ENCODE measurements at places on chromosomes 12 and 14.

GRCh38 chr12:30823156-30823699 is 68.5 kb upstream of the CAPRIN2 start:
- no peak for DNase-seq

DNA sequence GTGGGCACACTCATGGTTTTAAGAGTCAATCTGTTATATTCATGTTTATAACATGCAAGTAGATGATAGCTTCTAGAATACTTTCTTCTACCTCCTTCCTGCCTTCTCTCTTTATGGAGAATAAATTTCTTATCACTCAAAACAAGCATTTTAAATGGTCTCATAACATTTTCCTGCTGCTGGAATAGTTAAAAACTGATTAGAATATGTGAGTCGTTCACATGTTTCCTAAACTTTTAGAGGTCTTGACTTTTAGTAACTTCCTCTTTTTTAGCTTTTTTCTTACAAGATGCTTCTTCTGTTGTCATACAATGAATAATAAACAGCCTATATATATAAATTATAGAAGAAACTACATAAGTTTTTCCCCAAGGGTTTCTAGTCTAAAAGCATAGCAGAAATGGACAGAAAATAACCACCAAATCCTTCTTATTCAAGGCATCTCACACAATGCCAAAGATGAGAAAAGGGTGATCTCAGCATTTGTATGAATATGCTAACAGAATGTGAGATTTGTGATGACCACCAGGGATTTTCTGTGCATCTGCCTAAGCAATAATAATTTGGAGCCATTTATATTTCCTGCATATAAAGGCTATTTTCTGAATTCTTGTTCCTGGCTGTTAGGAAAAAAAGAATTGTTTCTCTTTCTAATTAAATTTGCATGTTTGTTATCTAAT is 127.8 kb downstream of the DAAM1 start:
- DNase-seq: no peak

GRCh38 chr14:65318636-65319506 is 93.7 kb upstream of the FUT8 start:
- no peak for DNase-seq

DNA sequence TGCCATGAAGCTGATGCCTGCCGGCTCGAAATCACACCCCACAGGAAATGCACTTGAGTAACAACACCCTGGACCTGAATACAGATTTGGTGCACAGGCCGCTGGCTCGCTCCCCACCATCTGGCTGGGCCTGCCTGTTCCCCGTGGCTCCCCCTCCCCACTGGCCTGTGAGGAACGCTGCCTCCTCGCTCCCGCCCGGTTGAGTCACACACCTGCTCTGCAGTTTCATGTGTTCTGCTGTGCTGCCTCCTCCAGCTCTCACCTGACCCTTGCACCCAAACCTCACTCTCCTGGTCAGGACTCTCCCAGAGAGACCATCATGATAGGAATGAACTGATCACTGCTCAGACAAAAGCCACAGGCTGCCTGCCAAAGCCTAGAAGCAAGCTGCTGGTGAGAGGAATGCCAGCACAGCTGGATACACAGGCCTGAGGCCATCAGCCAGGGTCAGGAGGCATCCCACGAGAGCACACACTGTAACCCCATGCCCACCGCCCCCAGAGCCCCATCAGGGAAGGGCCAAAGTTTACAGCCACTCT is 3.8 kb upstream of the SIVA1 start:
- no peak for DNase-seq

DNA sequence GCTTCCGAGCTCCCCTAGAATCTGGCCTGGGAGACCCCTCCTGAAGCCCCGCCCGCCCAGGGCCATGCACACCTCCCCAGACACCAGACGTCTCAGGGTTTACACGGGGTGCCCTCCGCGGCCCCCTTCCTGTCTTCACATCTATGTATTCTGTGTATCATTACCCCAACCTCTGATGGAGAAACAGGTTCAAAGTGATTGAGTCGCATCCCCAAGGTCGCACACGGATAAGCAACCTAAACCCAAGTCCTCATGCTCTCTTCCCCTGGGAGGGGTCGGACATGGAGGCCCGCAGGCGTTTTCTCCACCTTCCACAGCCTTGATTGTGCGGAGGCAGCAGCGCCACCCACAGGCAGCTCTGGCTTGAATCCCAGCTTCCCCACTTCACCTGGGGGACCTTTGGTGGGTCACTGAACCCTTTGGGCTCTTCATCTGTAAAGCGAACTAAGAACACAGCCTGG is 237.3 kb downstream of the BCL11B start:
- DNase-seq: no peak

- DNase-seq: no peak
Measured at GRCh38 chr14:38951451-38951850, 151.6 kb downstream of the SEC23A start.

DNA sequence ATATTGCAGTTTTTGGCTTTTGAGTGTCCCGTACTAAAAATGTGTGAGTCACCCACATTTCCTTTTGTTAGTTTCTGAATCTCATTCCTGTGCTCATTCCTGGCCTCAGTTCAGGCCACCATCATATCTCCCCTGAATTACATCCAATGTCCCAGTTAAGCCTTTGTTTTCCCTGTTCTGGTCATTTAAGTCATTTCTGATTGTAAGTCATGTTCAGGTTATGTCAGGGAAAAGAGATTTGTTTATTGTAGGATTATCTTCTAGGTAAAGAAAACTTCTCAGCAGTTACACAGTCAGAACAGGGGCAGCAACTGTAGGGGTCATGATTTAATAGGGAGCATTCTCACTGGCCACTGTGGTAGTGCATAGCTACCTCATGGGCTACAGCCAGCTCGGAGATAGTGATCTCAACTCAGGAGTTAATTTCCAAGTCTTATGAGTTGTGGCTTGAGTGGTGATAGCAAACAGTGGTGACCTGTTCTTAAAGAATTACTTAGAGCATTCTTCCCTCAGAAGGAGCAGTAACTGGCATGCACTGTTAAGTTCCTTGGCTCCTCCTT is 6.7 kb downstream of the DDX47 start:
- DNase-seq: peak; percentile 81

DNA sequence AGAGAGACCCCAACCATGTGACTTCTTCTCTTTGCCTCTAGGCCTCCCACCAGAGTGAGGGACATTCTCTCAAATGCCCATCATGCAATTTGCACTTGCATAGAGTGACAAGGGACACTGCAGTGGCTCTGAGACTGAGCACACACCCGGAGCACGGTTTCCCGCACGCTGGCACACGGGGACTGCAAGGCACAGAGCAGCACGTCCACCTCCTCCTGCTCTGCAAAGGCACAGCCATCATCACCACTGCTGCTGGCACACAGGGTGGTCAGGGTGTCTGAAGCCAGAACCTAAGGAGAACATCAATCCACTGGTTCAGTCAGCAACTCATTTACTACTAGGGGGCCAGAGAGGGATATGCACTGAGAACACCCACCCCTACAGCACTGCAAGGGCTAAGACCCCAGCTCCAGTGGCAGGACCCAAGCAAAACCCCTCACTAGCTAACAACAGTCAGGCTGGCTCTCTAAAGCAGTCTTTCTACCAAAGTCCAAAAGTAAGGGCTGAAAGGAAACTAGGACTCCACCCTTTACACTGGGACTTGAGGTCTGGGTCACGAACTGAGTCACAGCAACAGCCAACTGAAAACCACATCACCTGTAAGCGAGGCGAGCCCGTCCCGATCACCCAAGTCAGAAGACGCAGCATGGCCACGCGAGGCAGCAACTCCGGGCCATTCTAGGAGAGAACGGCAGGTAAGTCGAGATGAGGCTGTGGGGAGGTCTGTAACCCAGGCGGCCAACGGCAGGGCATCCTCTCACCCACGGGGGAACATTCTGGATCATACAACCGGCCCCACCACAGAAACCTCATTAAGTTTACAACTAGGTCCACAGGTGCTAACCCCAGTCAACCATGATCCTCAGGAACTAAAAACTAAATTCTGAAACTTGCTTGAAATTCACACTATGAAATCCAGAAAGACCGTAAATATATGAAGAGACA is 37.9 kb downstream of the GCN1 start:
- DNase-seq: no peak

DNA sequence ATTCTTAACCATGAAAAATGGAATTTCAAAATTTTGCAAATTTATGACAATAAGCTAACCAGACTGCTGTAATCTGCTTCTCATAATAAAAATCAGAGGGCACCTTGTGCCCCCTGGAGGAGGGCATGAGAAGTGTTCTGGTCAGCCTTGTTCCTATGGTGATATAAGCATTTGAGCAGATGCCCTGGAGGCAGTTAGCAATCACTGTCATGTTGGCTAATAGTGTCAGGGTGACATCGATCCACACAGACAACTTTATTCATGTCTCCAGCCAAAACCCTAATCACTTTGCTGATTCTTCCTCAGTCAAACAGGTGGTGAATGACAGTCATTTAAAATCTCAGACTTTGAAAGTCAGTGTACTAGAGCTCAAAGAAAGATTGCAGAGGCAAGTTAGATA is 943.0 kb downstream of the GALC start:
- DNase-seq: peak; percentile 3

DNA sequence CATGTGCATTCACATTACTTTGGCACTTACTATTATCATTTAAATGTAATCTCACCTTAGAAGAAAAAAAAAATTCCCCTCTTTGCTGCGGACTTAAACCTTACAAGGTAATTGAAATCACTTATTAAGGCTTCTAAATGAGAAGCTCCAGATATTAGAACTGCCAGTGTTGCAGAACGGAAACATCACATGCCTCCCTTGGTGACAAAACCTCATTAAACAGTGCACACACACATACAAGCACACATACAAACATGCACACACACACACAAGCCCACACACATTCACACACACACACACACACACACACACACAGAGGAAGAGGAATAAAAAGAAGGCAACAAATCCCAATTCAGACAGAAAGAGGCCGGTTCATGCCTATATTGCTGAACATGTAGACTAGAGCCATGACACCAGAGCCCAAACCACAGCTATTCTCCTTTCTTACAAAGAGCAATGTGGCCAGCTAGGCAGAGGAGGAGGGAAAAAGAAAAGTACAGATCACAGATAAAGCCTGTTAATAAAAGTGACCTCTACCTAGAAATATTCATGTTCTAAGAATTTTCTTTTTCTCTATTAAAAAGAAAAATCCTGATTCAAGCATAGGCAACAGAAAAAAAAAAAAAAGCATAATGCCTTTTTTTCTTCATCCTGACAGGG is 405.2 kb upstream of the FLRT2 start:
- DNase-seq: no peak

DNA sequence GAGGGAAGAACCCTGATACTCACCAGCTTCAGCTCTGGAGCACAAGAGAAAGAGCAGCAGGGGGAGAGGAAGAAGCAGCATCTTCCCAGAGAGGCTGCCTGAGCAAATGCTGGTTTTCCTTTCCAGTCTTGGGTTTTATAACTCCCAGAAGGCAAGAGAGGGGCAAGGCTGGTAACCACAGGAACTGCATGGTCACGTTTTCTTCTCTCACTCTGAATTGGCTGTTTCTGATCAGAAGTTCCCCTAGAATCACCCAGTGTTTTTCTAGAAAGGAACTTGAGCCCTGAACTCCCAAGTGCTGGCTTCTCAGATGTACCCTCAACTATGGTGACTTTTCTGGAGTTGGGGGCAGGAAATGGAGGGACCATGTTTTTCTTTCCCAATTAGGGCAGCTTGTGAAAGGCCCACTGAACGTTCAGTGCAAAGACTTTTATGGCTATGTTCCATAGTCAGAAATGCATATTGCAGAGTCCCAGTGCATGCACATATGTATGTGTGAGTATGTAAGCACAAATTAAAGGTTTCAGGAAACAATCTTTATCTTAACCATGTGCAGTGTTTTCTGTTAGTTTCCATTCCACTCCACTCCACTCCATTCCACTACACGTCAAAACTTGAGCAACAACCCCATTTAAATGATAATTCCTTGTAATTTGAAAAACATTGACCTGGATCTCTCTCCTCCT is at the start of gene CMA1:
Gene CMA1 (minus strand): TSS at position 111 of the 686 bp plus-strand sequence. CDS start 30 bp downstream, at position 81.
- no peak for DNase-seq

- peak; percentile 36 for DNase-seq
Measured at GRCh38 chr12:29519585-29520182, 22.2 kb upstream of the OVCH1 start.

DNA sequence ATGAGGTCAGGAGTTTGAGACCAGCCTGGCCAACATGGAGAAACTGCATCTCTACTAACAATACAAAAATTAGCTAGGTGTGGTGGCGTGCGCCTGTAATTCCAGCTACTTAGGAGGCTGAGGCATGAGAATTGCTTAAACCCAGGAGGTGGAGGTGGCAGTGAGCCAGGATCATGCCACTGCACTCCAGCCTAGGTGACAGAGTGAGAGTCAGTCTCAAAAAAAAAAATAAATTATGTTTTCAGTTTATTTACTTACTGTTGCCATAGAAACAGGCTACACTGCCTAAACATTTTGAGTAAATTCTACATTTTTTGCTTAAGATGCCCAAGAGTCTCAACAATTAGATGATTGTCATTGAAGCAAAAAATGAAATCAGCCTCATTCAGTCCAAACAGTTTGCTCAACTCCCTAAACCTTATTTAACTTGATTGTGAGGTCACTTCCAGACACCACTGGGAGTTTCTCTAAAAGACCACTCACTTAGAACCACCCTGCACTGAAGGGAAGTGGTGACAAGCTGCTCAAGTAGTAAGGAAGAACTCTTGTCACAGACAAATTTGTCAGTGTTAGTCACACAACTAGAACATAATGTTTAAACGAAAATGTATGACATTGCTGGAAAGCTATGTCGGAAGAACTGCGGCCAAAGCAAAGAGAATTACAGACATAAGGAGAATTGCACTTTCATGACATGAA is 9.8 kb upstream of the GNPNAT1 start:
- peak; percentile 39 for DNase-seq
